CD8-positive, alpha-beta memory T cell (primary cell): ENCODE measurements at places on chromosomes 16 and 17.

DNA sequence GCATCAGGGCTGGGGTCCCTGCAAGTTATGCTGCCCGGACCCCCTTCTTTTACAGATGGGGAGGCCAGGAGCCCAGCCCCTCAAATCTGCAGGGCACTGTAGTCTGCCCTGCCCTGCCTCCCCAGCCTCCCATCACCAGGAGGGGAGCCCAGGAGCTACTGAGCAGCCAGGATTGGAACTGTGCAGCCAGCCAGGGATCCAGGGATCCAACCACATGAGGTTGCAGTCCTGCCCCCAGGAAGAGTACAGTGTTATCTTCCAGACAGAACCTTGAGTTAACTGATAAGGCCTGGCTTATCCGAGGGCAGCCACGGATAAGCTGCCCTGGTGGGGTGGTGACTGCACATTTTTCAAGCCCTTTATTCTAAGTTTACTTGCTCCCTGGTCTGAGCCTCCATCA, 11.4 kb upstream of the NDRG4 start:
- DNase-seq, result no peak

DNA sequence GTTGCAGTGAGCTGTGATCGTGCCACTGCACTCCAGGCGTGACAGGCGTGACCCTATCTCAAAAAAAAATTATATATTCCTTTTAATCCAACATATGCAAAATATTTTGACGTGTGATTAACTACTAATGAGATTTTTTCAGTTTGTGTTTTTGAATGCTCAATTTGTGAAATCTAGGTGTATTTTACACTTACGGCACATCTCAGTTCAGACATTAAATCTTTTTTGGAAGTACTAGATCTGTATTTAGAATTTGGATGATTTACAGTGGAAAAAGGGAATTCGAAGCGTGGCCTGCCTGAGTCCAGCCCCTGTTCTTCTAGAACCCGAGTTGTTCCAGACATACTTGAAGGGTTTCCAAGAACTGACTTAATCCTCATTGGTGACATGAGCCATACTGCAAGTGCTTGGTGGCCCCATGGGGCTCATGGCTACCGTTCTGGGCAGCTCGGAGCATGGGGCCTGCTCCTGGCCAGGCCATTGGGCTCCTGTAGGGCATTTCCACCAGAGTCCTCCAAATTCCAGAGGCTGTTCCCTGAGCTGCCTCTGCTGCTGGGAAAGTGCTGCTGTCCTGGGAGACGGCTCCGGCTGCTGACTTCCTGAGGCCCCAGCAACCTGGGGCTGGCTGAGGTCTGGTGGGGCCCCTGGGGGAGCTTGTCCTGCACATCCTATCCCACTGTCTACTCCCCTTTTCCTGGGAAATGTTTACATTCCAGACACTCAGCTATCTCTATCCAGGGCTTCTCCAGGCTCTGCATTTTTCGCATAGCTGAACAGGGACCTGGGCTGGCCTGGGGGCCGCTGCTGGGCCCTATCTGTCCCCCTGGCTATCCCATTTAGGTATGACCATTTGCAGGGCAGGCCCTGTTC, 27.2 kb downstream of the LLGL2 start:
- DNase-seq, result no peak

DNA sequence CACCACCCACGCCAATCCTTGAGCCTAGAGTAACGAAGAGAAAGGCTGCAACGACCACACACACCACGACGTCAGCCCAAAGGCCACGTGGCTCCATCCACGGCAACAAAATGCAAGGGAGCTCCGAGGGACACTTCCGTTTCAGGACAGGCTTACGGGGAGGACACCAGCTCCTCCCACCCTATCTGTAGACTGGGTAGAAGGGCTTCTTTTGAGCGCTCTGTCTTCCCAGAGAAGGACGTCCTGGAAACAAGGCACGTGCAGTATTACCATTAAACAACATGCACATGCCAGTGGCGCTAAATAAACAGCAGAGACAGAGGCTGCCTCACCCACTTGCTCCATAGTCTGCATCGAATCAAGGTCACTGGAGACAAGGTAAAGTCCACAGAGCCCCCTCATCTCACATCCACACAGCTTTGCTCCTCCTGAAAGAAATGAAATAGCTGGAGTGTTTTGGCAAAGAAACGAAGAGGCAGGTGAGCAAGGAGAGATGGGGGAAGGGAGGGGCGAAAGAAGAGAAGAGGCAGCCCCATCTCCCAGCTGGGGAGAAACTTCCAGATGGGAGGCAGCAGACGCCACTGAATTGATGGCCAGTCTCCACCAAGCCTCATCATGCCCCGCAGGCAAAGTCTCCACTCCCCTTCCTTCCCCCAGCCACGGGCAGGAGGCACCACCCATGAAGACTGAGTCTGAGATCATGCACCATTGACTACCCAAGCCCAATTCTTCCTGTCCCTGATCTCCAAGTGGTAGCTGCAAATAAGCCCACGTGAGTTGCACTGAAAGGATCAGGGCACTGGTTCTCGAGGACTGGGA, 24.0 kb downstream of the ZFHX3 start:
- no peak for DNase-seq

- no peak for DNase-seq
Observed at GRCh38 chr16:59905606-59906005, 1171.5 kb upstream of the GOT2 start.

GRCh38 chr17:81651692-81652091, 4.7 kb downstream of the PDE6G start:
- no peak for DNase-seq

DNA sequence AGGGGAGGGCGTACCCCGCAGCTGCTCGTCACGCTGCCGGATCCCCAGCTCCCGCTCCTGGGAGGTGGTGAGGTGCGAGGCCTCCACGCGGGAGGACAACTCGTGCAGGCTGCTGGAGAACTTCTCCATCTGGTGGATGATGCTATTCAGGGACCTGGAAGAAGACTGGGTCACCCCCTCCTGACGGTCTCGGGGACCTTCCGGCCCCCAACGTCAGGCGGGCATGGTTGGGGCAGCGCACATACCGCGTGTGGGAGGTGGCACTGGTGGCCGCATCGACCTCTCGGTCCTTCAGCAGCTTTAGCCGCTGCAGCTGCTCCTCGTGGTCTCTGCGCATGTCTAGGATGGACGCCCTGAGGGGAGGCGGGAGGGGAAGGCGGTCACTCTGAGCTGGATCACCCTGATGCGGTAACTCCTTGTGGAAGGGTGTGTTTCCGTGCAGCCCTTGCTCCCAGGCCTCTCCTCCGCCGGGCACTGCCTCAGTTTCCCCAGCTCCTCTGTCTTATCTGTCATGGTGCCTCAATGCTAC, 13.3 kb upstream of the MRPL38 start:
- no peak for DNase-seq

GRCh38 chr17:30391534-30391933, 12.8 kb downstream of the CPD start:
- DNase-seq, result no peak

DNA sequence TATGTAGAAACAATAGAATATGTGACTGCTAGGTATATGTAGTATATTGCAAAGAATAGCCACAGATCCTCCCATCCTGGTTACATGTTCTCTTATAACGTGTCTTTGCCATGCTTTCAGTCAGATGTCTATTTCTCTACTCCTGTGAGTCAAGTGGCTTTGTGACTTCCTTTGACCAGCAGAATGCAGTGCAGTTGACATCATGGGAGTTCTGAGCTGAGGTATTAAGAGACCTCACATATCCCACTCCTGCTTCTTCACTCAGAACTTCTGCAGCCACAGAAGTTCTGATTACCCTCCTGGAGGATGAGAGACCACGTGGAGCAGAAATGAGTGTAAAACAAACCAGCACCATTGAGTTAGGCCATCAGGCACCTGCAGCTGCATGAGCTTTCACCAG, 222.5 kb downstream of the PRKCA start:
- DNase-seq, result no peak

DNA sequence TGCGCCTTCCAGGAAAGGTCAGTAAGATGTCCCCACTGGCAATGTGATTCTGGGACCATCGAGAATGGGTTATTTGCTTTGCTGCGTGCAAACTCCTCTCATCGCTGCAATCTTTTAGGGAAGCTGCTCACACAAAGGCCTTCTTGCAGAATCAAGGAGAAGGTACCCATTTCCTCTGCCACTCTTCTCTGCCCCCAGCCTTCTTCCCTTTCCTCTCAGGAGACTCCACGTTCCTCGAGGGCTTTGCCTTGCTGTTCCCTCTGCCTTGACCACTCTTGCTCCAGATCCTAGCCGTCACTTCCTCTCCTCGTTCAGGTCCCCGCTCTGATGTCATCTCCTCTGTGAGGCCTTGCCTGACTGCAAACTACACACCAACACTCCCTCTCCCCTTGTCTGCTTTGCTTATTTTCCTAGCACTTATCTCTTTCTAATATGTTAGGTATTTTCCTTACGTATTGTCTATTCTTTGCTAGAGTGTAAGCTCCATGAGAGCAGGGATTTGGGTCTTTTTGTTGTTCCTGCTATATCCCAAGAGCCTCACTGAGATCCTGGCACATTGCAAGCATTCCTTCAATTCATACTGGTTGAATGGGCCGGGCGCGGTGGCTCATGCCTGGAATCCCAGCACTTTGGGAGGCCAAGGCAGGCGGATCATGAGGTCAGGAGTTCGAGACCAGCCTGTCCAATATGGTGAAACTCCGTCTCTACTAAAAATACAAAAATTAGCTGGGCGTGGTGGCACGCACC, 5.3 kb upstream of the CRK start:
- DNase-seq, result no peak

- DNase-seq, result no peak
Observed at GRCh38 chr16:50248845-50249244, 17.5 kb upstream of the ADCY7 start.

GRCh38 chr17:70622368-70623260, 453.3 kb downstream of the KCNJ2 start:
- no peak for DNase-seq

DNA sequence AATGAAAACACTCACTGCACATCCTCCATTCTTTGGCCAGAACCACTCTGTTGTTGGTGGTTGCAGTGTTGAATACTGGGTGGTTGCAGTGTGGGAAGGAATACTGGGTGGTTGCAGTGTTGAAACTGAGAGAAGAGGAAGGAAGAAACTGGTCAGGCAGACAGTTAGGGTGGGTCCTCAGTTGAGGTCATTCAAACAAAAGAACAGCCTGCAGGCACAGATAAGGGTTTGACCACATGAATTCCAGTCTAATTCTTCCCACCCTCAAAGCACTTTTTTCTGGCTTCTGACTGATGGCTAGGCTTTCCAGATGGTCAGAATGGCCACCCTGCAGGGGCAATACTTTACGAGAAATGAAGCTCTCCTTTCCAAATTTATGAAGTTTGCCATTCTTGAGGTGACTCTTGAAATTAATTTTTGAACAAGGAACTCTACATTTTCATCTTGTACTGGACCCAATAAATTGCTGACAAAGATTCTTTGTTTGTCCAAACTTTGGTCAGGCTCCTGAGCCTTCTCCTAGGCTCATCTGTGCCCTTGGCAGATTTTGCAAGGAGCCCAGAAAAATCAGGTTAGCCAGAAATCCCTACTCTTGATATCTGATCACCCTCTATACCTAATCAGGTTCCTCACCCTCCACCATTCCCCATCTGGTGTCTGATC, 596.6 kb upstream of the CDH5 start:
- DNase-seq, result no peak

- peak; percentile 73 for DNase-seq
Observed at GRCh38 chr16:3074860-3075522, 9.6 kb downstream of the IL32 start.

DNA sequence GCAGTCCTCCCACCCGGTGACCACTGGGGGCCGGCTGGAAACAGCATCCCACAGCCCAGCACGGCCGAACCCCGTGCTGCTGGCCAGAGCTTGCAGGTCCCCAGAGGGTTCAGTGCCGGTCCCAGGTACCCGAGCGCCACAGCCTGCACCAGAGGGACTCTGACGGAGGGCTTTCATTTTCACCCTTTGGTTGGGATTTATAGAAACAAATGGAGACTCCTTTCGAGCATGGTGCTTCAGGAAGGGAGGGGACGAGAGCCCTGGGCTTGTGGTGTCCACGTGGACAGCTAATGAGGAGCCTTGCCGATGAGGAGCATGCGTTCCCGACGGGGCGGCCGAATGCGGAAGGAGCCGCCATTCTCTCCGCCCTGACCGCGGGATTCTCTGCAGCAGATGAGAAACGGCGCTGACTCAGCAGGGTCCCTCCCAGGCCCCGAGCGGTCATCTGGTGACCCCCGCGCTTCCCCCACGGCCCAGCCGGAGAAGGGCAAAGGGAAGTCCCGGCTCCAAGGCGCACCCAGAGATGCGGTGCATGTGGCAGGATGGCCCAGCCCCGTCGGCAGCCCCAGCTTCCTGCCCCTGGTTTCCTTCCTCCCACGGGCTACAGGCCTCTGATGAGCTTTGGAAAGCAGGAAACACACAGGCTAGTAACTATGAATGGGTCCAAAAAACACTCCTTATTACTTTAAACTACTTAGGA, 9.8 kb downstream of the SLC38A10 start:
- peak; percentile 42 for DNase-seq

DNA sequence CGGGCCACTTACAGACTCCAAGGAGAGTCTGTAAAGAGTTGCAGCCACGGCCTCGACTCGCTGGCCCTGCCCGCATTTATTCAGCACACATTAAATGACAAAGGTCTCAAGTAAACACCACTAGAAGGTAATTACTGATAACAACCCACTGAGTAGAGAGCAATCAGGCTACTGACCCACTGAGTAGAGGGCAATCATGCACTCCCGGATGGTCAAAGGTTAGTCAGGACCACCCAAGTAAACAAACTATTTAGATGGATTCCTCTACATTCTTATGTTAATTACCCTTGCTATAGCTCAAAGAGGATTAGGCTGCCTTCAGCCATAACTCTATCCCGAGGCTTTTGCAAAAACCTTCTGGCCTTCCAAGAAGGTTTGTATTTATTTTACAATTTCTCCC, 30.7 kb upstream of the ZNF267 start:
- no peak for DNase-seq
